Stimulated activated CD8-positive, alpha-beta memory T cell treated with anti-CD3 and anti-CD28 coated beads, Interleukin-4, amount 100 ng/mL, for 24 hours (primary cell): ENCODE measurements at places on chromosomes 7 and 10.

DNA sequence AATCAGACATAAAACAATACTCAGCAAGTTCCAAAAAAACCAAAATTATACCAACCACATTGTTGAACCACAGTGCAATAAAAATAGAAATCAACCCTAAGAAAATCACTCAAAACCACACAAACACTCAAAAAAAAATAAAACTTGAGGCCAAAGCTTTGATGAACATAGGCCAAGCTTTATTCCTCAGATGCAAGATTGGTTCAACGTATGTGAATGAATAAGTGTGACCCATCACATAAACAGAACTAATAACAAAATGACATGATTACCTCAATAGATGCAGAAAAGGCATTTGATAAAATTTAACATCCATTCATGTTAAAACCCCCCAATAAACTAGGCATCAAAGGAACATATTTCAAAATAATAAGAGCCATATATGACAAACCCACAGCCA is 506.1 kb upstream of the FZD8 start:
- no peak for DNase-seq

DNA sequence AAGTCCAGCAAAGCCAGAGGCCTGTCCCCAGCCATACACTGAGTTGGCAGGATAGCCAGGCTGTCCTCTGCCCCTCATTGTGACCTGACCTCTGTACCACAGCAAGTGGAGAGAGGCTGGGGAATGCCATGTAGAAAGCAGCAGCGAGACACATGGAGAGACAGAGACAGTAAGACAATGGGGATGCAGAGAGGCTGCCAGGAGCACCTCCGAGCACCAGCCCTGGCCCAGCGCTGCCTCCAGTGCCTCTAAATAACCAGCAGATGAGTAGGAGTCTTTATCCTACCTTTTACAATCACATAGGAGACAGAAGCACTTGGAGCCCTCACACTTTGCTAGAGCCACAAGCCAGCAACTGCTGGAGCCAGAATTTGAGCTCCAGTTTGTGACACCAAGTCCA is 8.1 kb downstream of the GDF2 start:
- DNase-seq, result no peak

GRCh38 chr7:77409739-77410547 is 6.2 kb downstream of the GSAP start:
- DNase-seq, result no peak

DNA sequence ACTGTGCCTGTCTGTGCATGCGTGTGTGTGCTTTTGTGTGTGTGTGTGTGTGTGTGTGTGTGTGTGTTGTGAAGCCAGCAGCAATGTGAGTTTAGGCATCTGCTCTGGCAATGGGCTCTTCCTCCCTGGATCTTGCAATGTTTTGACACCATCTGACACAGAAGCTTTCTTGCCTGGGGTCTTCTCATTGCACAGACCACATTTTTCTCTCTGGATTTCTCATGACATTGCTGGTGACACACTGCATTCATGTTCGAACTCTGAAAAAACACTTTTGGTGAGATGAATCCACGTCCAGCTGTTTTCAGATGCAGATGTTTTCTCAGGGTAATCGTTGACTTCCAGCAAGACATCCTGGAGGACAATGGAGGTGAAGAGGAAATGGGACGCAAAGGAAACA is 63.0 kb upstream of the FZD8 start:
- no peak for DNase-seq

- no peak for DNase-seq
Observed at GRCh38 chr7:82745820-82746219, 302.2 kb upstream of the CACNA2D1 start.

DNA sequence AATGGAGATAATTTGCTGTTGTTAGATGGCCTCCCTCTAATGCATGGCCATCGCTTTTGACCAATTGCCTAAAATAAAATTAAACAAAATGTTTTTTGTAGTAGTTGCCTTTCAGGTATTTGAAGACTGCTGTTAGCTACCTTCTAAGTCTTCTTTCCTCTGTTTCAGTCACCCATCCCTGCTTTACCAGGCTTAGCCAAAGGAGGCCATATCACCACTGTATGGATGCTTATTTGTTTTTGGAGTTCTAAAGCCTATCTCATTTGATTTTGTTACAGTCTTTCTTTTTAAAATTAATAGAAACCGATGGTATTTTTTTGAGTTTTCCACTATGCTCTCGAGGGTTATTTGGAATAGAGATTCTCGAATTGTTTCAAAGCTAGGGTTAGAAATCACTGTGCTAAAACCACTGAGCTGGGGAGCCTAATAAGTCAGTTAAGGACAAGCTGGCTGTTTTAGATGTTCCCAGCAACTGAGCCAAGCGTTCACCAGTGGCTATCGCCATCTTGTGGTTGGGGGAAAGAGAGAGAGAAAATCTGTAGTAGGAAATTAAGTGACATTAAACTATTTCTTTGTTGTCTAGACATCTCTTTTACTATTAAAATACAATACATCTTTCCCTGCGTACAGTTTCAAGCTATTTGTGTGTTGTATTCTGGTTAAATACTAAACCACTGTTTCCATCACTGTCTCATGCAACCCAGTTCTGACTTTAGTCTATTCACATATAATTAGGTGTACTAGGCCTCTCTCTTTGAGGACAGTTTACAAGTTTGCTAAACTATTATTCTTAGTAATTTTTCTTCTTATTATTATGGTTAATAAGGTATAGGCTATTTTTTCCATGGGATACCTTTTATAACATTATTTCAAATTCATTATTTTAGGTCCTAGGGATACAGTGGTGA is 52.2 kb downstream of the GPR158 start:
- no peak for DNase-seq

DNA sequence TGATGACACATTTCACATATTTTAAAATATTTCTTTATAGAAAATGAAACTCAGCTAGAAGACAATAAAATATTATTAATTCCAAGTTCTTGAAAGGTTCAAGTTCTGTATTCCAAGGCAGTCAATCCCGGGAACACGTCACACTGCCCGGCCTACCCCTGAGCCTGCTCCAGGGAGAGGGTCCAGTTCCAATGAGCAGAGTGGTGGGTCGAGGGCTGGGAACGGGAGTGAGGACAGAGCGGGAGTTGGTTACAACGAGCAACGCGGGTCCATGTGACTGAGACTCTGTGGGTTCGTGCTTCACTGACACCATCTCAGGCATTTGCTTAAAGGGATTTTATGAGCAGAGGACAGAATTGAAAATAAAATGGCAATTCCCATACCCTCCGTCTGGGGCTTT is 209.4 kb downstream of the TCERG1L start:
- no peak for DNase-seq

GRCh38 chr10:8790390-8790789 is 735.9 kb downstream of the GATA3 start:
- DNase-seq, result no peak

DNA sequence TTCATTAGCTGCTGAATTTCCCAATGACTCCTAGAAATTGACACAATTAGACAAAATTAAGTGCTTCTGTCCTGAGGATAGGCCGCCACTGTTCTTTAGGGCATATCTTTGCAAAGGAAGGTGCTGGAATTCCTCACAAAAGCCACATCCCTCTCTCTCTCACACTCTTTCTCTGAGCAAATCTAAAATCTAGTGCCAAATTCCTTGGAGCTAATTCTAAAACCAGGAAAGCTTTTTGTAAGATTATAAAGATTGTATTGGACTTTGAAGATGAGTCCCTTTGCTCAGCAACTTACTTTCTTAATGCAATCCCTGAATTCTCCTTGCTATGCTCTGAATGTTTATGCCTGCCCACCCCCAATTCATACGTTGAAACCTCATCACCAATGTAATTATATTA is 288.9 kb downstream of the KCNMA1 start:
- DNase-seq, result no peak

- DNase-seq, result no peak
Observed at GRCh38 chr7:75743455-75743859, 4.7 kb upstream of the HIP1 start.

GRCh38 chr7:24199978-24200377 is 84.0 kb upstream of the NPY start:
- no peak for DNase-seq

DNA sequence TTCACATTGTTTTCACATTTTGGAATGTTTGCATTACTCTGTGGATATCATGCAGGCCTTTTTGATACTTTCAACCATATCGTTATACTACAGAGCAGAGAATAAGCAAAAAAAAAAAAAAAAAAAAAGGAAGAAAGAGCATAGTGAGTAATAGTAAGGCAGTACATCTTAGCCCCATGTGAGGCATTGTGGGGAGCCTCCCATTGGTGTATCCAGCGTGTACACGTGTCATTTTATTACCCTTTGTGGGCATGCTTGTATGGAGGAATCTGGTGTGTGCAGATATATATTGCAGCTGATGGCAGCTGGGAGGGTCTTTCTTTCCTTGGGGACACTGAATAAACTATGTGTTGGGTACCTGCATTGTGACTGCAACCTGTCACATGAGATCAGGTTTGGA is 19.6 kb downstream of the R3HCC1L start:
- no peak for DNase-seq

GRCh38 chr7:114589436-114589835 is 174.8 kb downstream of the FOXP2 start:
- DNase-seq, result no peak

GRCh38 chr7:5050676-5051075 is 5.0 kb downstream of the RBAK start:
- DNase-seq, result no peak

DNA sequence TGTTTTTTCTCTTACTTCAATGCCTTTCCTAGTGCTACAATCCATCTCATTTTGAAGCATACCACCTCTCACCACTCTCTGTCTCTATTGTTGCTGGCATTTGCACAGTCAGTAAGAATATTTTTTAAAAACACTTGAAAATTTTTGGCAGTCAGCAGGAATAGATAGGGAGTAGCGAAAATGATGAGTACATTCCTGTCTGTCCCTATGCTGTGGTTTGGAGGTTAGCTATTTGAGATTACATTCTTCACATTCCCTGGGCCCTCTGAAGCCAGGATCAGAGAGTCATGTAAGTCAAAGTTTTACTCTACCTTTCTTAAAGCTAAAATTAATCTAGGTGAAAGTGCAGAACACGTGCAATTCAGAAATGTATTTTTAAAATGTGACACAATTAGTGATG is 53.0 kb upstream of the MAGI2 start:
- no peak for DNase-seq

DNA sequence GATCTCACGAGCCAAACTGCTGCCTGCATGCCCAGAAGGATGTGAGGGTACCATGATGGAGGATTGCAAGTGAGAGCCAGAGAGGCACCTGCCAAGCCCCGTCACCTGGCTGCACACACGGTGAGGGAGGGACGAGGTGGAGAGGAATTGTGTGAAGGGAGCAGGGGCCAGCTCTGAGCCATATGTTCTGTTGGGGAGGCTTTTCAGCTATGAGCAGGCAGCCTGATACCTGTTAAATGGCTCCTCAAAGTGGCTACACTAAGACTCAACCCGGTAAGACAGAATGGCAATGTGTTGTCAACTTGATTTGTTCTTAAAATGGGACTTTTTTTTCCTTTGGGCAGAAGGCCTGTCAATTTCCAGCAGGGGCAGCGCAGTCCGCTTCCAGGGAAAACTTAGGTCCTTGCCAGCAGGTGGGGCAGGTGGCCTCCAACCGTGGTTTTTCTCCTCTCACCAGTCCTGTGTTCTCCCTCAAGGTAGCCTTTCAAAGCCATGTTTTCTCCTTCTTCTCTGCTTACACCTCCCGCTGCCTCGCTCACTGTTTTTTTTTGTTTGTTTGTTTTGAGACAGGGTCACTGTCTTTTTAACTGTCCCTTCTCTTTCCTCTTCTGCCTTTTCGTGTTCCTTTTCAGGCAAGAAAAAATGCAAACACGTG is 57.7 kb upstream of the ZNRF2 start:
- DNase-seq, result no peak

- no peak for DNase-seq
Observed at GRCh38 chr10:4227586-4227985, 442.6 kb upstream of the KLF6 start.

- no peak for DNase-seq
Observed at GRCh38 chr7:66464059-66464458, 164.6 kb upstream of the KCTD7 start.

DNA sequence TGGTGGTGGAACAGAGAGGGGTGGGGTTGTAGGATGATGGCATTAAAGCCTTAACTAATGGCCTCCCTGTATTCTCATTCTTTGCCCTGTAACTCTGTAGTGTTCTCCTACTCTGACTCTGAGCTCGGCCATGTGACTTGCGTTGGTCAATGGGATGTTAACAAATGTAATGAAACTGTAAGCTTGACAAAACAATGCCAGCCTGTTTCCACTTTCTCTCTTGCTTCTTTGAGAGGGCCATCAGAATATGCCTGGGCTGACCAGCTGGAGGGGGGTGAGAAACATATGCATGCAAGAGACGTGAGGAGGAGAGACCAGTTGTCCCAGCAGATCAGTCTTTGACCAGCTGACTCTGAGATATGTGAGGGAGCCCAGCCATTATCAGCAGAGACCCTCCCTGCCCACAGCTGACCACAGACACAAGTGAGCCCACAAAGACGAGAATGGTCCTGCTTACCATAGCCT is 100.6 kb downstream of the ICA1 start:
- DNase-seq, result no peak

GRCh38 chr10:33483124-33483815 is 148.8 kb upstream of the NRP1 start:
- no peak for DNase-seq

DNA sequence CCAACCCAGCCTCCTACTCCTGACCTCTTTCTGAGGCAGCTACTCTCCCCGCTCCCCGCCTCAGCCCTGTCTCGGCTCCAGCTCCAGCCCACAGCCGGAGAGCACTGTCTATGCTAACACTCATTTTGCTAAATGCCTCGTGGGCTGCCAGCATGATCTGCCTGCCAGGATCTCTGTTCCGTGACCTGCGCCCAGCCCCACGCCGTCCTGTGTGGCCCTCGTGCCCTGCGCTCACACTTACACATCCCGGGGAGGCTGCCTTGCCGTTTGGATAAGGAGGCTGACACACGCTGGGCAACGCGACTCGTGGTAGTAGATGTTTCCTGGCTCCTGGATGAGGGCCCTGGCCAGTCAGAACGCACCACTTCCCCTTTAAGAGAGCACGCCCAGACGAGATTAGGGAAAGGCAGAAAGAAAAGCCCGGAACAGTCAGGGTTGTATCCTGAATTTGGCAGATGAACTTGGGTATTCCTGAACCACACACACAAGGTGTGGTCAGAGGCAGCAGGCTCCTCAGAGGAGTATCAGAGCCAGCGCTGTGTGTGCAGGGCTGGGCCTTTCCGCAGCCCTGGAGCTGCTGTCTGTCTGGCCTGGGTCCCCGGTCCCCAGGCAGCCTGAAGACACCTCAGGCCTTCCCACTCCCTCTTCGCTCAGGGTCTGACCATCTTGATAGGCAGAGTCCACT is 97.7 kb upstream of the EFCAB10 start:
- DNase-seq, result no peak
